ENCODE measurements at places on chromosomes 6 and 20. TPM values are rescaled to one million over a fixed set of nuclear protein-coding genes. Genes with fewer than 3 reads are reported as not detected.

The TP53TG5 gene
- total RNA-seq, result not detected

The RAET1L gene
- total RNA-seq, result 0.44 TPM

The CPNE5 gene
- 0.16 TPM for total RNA-seq

The TNF gene
- total RNA-seq, result not detected

The MYB gene
- total RNA-seq, result 0.83 TPM

The TDRD6 gene
- not detected for total RNA-seq

The ID4 gene
- 0.86 TPM for total RNA-seq

The BEND6 gene
- 0.88 TPM for total RNA-seq

The CST2 gene
- total RNA-seq, result 0.62 TPM

The POU5F1 gene
- 10.8 TPM for total RNA-seq

The TSBP1 gene
- not detected for total RNA-seq

The SAMD3 gene
- total RNA-seq, result not detected

The MCHR2 gene
- total RNA-seq, result not detected

The TFAP2D gene
- total RNA-seq, result not detected

The C6orf58 gene
- not detected for total RNA-seq

The HAO1 gene
- not detected for total RNA-seq

The RBM24 gene
- total RNA-seq, result 7.7 TPM

The SLC4A11 gene
- total RNA-seq, result 15.1 TPM

The VSTM2L gene
- 18.5 TPM for total RNA-seq

The TREM1 gene
- total RNA-seq, result 0.25 TPM

The PRDM1 gene
- total RNA-seq, result 7.7 TPM

The LATS1 gene
- 8.2 TPM for total RNA-seq

The CDSN gene
- not detected for total RNA-seq

The LY6G6D gene
- not detected for total RNA-seq

The HLA-DRA gene
- total RNA-seq, result not detected

The SLC16A10 gene
- 0.70 TPM for total RNA-seq

The ECT2L gene
- not detected for total RNA-seq

The ARFGEF2 gene
- total RNA-seq, result 13.6 TPM

The CLVS2 gene
- total RNA-seq, result 0.17 TPM
